Bronchial smooth muscle cell (primary cell): ENCODE measurements at places on chromosomes 2 and 18. TPM values are rescaled to one million over a fixed set of nuclear protein-coding genes. Genes with fewer than 3 reads are reported as not detected.

The USP40 gene
- 27.0 and 29.0 TPM in 2 replicates for total RNA-seq

The IL1RL1 gene
- 0.17 and 0.32 TPM in 2 replicates for total RNA-seq

The CSRNP3 gene
- 1.9 and 2.0 TPM in 2 replicates for total RNA-seq

The C2orf80 gene
- total RNA-seq: not detected in 2 replicates

The ATP8B1 gene
- total RNA-seq: 10.6 and 15.5 TPM in 2 replicates

The PROM2 gene
- total RNA-seq: 1.1 and 4.1 TPM in 2 replicates

The ABCG5 gene
- total RNA-seq: not detected in 2 replicates

The RGPD8 gene
- 2.8 and 8.5 TPM in 2 replicates for total RNA-seq

The DSG2 gene
- total RNA-seq: 0.17 and 2.2 TPM in 2 replicates

The FAP gene
- total RNA-seq: 46.5 and 157 TPM in 2 replicates
